Activated CD4-positive, alpha-beta T cell treated with anti-CD3 and anti-CD28 coated beads for 36 hours (primary cell): ENCODE measurements at places on chromosomes 13 and 19. TPM values are rescaled to one million over a fixed set of nuclear protein-coding genes. Genes with fewer than 3 reads are reported as not detected.

ZSCAN1 gene
- total RNA-seq, result not detected

LHB gene
- 0.39 TPM for total RNA-seq

CTU1 gene
- 9.1 TPM for total RNA-seq

LRRC25 gene
- not detected for total RNA-seq

C3 gene
- total RNA-seq, result 0.93 TPM
